Activated CD4-positive, alpha-beta T cell treated with anti-CD3 and anti-CD28 coated beads for 24 hours (primary cell): ENCODE measurements at places on chromosomes 5 and 9.

DNA sequence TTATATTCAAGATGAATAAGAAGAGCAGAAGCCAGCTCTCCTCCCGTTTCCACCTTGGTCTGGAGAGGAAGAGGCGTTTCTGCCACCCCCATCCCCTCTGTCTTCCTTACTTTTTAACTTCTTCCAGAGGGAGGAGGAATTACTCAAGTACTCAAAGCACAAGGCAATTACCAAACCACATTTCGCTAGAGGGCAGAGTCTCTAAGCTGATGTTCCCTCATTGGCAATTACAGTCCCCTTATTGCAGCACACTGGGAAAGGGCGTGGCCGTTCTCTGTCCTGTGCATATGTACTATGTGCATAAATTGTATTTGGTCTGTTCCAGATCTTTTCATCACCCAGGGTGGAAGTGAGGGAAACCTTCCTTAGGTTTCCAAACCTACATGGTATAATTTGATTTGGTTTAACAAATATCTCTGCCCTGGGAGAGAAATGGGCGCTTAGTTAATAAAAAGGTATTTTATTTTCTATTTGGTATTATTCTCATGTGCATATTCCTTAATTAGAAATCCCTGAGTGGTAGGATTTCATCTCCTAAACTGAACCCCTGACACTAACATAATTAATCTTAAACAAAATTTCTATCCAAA, 29.8 kb upstream of the ALDOB start:
- no peak for DNase-seq

- no peak for DNase-seq
Measured at GRCh38 chr9:72353455-72354116, 11.4 kb downstream of the ZFAND5 start.

- no peak for DNase-seq
Measured at GRCh38 chr5:52995095-52995494, 5.9 kb downstream of the ITGA2 start.

GRCh38 chr9:80890124-80890523, 799.2 kb downstream of the TLE1 start:
- no peak for DNase-seq

DNA sequence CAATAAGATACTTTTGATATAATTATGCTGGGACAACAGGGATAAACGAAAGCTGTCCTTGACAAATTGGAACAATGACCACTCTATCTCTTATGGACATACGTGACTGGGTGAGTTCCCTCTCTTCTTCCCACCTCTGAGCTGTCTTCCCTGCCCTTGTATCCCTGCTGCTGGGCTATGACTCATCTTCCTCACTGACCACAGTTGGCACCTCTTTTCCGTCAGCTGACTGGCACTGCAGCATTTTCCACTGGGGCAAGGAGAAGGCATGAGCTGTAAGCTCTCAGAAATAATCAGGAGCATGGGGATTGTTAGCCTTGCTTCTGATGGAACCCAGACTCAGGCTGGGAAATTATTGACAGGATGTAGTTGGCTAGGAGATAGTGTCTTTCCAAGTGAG, 48.7 kb downstream of the PCSK1 start:
- no peak for DNase-seq
